Heart left ventricle (tissue), 16 donors: ENCODE measurements at places on chromosomes 7 and 10.
A peak's percentile ranks its signal among the peaks of the same experiment; 100 is the strongest.

- no peak for DNase-seq
Observed at GRCh38 chr7:139965942-139966628, 96.7 kb downstream of the PARP12 start.

- no peak for DNase-seq
Observed at GRCh38 chr10:75042292-75042974, 69.0 kb upstream of the SAMD8 start.

DNA sequence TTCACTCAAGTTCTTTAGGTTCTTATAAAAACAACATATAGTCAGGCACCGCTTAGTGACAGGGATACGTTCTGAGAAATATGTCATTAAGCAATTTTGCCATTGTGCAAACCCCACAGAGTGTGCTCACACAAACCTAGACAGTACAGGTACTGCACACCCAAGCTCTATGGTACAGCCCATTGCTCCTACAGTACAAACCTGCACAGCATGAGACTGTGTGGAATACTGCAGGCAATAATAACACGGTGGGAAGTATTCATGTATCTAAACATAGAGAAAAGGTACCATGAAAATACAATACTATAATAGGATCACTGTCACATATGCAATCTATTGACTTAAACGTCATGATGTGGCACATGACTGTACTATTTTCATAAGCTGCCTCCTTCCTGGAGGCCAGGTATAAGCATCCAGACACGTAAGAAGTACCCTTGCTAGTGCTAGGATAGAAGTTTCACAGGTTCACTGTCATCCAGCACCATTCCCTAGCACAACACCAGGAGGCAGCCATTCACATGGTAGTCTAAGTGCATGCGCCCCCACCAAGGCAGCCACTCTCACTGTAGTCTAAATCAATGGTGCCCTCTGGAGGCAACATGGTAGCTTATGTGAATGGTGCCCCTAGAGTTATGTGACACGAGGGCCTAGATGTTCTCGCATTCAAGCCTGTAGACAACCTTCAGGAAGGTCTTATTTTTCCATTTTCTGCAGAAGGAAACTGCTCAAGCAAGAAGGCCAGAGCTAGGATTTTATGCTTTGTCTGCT, 98.5 kb downstream of the ARHGAP22 start:
- no peak for DNase-seq

- no peak for DNase-seq
Observed at GRCh38 chr10:78524941-78525340, 491.3 kb downstream of the RPS24 start.

GRCh38 chr7:75992083-75992755, 2.2 kb downstream of the TMEM120A start:
- no peak for DNase-seq

DNA sequence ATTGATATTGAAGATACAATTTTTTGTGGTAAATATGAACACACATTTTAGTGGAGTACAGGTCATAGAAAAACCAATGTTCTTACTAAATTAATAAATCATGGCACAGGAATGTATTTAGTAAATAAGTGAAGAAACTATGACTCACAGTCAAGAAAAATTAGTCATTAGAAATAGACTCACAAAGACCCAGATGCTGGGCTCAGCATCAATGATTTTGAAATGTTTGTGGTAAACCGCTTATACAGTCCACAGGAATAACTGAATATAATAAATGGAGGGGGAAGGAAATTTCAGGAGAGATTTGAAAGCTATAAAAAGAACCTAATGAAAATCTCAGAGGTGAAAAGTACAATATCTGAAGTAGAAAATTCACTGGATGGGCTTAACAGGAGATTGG, 138.3 kb upstream of the ADCY1 start:
- DNase-seq, result no peak

- DNase-seq, result no peak
Observed at GRCh38 chr7:130913639-130914553, 179.9 kb upstream of the KLF14 start.

DNA sequence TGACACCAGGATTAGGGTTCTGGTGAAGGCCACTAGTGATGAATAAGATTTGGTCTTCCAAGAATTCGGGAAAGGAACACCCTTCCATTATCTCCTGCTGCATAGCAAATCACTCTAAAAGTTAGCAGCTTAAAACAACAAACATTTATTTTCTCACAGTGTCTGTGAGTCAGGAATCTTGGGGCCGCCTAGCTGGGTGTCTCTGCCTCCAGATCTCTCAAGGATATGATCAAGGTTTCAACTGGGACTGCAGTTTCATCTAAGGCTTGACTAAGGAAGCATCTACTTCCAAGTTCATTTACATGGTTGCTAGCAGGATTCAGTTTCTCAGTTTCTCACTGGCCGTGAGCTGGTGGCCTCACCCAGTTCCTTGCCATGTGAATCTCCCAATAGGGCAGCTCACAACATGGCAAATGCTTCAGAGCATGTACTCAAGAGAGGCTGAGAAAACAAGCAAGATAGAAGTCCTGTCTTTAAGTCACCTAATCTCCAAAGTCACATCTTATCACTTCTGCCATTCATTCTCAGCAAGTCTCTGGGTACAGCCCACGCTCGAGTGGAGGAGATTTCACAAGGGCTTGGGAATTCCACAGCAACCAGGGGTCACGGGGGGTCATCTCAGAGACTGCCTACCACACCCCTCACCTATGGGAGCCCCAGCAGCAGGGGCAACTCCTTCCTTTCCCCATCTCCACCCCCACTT, 26.8 kb downstream of the TLX1 start:
- no peak for DNase-seq

GRCh38 chr10:69901628-69902505, 100.2 kb downstream of the COL13A1 start:
- DNase-seq, result no peak

DNA sequence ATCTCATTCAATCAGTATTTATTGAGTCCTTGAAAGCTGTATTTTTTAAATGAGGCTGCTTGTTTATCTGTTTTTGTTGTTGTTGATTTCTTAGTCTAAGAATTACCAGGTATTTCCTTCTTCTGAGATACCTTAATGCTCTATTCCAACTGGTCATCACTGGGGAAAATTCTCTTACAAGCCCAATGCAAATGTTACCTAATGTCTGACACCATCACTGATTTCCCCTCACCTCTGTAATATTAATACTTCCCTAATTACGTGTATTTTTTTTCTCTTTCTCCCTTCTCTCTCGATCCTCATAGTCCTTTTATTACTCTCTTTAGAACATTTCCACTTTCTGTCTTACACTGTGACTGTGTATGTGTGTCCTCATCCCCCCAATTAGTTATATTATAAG, 13.9 kb downstream of the HDAC9 start:
- DNase-seq, result no peak

GRCh38 chr10:86599729-86600128, 54.6 kb upstream of the OPN4 start:
- no peak for DNase-seq

DNA sequence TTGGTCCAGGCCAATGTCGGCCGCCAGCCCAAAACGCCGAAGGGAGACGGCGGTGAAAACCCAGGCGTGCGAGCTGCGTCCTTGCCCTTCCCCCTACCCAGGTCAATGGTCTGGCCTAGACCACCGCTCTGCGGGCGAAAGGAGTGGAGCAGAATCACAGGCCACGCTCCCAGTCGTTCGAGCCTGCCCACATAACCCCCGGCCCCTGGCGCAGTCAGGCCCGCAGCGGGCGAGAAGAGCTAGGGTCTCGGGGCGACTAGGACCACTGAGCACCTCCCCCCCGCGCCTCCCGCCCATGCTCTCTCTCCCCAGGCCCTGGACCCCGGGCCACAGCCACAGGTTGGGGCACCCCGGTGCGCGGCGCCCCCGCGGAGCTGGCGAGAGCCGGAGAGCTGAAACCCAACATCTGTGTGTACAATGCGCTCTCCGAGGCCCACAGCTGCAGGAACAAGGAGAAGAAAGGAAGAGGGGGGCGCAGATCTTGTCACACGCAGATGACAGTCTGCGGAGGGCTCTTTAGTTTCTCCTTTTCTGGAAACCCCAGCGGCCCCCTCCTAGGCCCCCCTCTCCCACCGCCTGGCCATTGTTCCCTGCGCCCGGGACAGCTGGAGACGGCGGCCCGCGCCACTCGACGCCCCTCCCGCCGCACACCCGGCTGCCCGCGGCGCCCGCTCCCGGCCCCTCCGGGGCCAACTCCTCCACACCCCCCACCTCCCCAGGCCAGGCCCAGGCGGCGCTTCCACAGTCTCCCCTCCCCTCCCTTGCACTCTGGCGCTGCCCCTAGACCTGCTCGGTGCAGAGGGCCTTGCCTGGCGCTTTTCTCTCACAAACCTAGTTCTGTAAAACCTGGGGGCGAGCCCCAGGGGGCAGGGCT, 355.0 kb downstream of the DNAJB6 start:
- DNase-seq, result no peak

DNA sequence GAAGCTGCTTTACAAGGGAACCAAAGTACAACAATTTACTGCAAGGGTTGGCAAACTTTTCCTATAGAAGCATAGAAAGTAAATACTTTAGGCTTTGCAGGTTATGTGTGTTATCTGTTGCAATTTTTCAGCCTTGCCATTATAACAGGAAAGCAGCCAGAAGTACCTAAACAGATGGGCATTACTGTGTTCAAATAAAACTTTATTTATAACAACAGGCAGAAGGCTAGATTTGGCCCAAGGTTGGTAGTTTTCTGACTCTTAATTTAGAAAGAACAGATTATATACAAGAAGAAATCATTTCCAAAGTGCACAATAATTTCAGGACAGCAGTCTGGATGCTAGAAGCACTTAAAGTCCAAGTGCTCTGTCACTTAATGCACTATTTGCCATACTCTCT, 307.1 kb downstream of the ANKRD7 start:
- DNase-seq, result no peak

GRCh38 chr10:87668324-87669074, 8.8 kb downstream of the PAPSS2 start:
- DNase-seq, result no peak

DNA sequence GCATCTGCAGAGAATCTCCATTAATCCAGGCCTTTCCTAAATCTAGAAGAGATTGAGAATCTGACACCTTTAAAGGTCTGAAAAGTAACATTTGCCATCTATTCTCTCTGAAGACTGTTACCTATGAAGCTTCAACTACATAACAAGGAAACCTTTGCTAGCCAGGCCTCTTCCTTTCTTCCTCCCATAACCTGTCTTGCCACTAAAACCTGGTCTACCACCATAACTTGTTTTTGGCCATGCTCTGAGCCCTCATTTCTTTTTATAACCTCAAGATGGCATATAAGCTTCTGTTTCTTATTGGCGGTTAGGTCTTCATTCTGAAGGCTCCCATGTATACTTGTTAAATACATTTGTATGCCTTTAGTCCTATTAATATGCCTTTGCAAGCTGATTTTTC, 348.4 kb upstream of the MEOX2 start:
- no peak for DNase-seq

- no peak for DNase-seq
Observed at GRCh38 chr10:109647627-109648026, 275.7 kb downstream of the XPNPEP1 start.

DNA sequence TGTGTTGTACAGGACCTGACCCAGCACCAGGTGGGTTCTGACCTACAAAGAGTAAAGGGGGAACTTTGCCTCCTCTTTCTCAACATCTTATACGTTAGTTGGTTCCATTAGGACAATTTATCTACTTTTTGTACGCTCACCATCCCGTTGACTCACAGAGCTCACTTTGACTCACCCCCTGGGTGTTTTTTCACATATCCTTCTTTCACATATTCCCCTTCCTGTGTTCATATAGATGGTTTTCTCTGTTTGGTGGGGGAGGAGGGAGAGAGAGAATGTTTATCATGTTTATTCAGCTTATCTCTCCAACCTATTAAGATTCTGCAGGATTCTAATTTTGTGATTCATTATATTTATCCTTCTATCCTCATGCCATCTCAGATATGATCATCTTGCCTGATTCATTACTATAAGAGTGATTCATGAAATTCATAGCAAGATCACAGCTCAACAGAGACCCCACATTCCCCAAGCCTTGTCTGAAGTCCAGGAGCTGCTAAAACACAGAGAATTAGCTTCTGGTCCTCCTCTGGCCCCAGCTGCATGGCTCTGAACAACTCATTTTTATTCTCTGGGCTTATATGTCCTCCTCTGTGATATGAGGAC, 37.2 kb downstream of the PRSS2 start:
- no peak for DNase-seq

DNA sequence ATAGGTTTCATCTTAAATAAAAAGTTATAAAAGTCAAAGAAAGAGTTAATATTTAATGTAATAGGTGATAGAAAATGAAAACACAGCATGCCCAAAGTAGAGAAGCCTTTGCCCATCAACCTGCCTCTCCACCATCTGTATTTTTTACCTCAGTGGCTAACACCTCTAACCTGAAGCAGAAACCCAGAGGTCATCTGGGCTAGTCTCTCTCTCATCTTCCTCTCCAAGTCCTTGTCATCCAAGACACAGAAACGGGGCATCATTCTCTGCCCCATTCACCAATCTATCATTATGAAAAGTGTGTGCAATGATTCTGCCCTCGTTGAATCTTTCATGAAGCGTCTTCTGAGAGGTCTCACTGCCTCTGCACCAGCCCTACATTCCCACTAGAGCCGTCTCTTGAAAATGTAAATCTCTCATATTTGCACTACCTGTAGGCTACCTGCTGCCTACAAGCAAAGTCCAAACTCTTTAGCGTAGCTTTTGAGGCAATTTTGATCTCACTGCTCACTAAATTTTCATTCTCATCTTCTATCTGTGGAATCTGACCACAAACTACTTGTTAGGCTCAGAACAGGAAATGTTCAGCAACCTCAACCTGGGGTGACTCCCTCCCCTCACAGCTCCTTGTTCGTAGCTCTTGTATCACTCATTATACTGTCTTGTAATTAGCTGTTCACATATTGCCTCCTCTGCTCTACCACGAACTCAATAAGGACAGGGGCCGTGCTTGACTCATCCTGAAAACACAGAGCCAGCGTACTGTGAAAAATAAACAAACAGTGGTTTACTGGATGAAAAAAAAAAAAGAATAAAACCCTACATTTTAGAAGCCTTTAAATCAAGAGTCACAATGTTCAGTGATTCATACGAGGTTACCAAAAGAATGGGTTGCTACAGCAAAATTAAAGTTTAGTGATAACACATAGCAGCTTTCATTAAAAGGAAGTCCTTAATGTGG, 83.1 kb downstream of the CTNNA3 start:
- no peak for DNase-seq

- no peak for DNase-seq
Observed at GRCh38 chr7:14381936-14382335, 392.5 kb upstream of the ETV1 start.

GRCh38 chr7:142859829-142860228, 5.0 kb downstream of the EPHB6 start:
- DNase-seq, result peak; percentile 41

GRCh38 chr7:19026888-19027287, 90.5 kb downstream of the TWIST1 start:
- no peak for DNase-seq

DNA sequence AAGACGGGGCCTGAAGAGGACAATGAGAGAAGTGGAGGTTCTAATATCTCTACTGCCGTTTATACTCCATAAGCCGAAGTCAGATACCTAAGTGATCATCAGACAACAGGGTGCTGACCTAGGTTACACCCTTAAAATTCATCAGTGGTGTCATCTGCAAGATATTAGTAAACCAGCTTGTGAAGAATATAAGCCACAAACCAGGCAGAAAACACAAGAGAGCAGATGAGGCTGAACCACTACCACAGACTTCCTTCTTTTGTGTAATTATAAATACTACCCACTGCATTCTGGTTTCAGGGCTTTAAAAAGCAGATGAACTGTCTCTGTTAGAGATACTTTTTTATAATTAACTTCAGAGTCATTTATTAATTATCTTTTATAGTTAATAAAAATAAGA, 69.0 kb upstream of the LRRC17 start:
- no peak for DNase-seq
